Ammon's horn (tissue), 1 donor: ENCODE measurements at places on chromosomes 2 and 18.

- no peak for DNase-seq
Observed at GRCh38 chr2:72415241-72415661, 267.6 kb upstream of the CYP26B1 start.

- DNase-seq, result no peak
Observed at GRCh38 chr2:4967206-4967605, 725.0 kb upstream of the SOX11 start.

DNA sequence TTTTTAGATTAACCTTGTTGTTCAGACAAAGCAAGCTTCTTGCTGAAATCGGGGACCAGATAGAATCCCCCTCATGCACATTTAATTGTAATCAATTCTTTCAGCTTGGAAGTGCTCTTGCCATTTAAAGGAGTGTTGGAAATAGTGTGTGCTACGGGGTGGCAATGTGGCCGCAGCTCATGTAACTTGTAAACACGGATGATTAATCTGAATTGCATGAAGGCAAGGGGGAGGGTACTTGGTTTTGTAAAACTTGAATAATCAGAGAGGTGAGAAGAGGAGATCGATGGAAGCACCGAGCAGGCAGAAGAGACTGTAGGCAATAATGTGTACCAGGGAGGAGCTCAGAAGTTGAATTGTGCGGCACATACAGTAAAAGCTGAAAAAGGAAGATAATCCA is 273.5 kb downstream of the PTGR3 start:
- DNase-seq, result no peak

GRCh38 chr2:64738026-64738425 is 84.3 kb upstream of the SERTAD2 start:
- DNase-seq, result no peak

DNA sequence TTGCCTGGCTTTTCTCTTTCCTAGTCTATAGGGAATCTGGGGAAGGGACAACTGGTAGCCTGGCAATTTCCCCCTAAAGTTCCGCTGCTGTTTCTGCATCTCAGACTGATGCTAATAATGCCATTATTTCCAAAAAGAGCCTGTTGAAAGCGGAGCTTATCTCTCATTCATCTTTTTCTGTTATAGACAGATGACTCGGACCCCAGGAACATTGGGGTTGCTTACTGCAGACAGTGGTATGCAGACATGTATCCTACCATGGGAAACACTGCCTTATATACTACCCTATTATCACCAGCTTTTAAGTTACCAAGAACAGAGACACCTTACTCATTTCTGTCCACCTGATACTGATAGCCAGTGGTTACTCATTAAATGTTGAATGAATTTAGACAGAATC is 15.3 kb downstream of the ETAA1 start:
- no peak for DNase-seq

DNA sequence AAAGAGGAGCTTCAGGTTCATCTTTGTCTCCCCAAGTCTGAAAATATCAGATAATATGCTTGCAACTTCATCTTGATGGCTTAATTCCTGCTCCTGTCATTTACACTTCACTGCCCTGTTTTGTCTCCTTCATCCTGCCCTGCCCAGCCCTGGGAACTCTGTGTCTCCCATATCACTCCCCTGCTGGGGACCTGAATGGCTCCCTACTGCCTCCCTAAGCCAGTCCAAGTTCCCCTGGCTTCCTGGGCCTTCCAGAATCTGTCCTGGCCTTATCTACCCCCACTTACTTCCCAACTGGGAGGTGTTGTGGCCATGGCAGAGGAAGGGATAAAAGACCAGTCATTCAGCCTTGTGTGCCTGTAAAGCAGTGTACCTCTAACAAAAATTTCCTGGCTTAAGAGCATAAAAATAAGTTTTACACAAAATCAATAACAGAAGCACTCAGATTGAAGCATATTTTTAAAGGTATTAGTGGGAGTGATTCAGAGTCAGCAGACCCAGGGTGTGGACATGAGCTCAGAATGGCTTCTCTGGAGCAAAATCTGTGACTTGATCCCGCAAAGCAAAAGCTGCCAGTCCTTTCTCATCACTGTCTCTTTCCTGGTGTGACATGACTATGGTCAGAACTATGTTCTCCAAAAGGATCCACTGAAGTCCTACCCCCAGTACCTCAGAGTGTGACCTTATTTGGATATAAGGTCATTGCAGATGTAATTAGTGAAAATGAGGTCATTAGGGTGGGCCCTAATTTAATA is 59.1 kb downstream of the INO80C start:
- DNase-seq, result no peak

DNA sequence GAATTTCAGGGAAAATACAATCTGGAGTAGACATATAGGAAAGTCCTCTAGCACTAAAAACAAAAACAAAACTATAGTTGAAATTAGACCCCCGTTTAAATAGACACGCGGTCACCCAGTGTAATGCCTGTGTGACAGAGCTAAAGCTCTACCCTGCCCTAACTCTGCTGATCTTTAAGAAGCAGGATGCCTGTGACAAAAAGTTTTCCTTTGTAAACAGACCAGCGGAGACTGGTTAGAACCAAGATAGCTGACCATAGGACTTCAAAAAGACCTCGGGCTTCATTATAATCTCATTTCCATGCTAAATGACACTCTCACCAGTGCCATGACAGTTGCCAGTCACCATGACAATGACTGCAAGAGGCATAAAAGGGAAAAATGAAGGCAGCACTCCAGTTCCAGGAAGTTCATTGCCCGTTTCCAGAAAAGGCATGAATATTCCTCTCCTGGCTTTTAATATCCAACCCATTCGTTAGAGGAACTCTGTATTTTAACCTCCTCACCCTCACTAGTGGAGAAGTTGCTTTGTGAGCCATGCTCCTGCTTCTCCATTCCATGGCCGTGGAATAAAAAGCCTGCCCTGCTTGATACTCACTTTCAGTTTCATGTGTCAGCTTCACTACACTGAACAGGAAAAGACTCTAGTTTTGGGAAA is 157.2 kb upstream of the COPS8 start:
- no peak for DNase-seq

DNA sequence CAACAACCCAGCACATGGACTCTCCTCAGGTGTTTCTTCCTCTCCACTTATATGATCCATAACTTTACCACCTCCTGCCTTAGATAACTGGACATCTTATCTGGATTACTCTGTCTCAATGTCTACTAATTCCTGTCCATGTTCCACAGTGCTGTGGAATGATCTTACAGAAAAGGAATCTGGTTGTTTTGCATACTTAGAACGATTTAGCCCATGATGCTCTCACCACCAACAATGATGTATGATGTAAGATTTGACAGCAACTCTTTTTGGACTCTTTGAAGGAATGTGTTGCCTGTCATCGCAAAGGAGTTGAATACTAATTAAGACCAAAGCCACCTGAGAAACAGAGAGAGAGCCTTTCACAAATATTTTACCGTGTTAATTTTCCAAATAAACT is 37.7 kb upstream of the SYT4 start:
- no peak for DNase-seq

DNA sequence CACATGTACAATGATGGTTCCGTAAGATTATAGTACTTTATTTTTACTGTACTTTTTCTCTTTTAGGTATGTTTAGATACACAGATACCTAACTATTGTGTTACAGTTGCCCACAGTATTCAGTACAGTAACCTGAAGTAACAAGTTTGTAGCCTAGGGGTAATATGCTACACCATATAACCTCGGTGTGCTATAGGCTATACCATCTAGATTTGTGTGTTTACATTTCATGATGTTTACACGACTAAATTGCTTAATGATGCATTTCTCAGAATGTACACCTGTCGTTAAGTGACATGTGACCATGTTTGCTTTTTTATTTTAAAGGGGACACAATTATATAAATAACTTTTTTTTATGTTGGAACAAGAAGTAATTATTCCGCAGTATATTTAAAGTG is 34.5 kb downstream of the PIK3C3 start:
- no peak for DNase-seq

DNA sequence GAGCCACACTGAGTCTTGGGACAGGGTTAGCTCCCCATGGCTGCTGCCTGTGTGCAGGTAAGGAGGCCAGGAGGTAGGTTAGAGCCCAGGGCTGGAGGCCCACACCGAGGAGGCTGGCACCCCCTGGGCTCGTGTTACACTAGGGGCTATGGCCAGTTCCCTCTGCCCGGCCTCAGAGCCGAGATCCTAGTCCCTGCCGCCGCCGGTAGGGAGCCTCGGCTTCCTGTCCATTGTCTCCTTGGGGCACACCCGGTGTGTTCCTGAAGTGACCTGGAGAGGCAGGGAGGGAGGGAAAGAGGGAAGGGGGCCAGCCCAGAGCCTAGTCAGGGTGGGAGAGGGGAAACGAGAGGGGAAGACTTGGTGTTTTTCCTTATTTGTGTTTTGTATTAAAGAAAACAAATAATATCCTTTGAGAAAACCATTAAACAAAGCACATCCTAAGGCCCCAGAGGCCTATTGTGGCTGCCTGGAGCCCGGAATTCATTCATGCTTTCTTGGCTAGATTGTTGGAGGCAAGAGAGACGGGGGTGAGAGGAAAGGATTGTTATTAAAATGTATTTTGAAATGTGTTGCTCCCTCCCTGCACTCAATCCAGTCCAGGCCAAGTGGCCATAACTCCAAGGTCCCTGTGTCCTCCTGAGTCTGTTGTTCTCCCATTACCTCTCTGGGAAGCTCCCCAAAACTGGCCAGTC is 170.7 kb downstream of the CTIF start:
- DNase-seq, result no peak

- no peak for DNase-seq
Observed at GRCh38 chr2:68698567-68699377, 35.8 kb upstream of the ARHGAP25 start.

- no peak for DNase-seq
Observed at GRCh38 chr2:171824086-171824485, 70.0 kb downstream of the SLC25A12 start.

DNA sequence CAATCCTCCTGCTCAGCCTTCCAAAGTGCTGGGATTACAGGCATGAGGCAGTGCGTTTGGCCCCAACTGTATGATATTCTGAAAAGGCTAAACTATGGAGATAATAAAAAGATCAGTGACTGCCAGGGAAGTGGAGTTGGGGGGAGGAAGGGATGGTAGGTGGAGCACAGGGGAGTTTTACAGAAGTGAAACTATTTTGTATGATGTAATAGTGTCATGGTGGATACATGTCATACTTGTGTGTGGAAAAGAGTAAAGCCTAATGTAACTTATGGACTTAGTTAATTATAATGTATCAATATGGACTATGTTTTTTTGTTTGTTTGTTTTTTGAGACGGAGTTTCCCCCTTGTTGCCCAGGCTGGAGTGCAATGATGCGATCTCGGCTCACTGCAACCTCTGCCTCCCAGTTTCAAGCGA is 2.9 kb upstream of the GGCX start:
- DNase-seq, result no peak

GRCh38 chr2:51534166-51534565 is 502.2 kb upstream of the NRXN1 start:
- DNase-seq, result no peak

- no peak for DNase-seq
Observed at GRCh38 chr2:44166096-44166495, 2.6 kb upstream of the PPM1B start.

DNA sequence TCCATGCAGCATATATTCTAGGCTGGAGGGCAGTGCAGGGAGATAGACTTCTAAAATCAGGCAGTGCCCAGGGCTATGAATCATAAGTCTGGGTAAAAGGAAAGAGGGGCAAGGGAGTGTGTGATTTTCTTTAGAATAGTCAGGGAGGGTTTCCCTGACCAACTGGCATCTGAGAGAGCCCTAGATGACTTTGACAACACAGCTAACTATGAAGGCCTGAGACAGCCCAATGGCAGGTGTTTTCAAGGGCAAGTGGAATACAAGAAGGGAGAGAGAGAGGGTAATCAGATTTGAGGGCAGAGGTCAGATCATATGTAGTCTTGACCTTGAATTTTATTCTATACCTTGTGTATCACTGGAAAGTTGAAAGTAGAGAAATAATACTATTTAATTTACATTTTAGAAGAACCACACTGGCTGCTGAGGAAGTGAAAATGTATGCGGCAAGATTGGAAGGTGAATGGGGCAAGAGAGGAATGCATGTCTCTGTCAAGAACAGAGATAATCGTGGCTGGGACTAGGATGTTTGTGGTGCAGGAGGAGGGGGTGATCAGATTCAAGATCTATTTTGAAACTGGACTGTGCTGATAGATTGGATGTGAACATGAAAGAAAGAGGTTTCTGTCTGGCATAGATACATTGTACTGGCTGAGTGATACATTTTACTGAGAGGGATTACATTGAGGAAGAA is 1.9 kb upstream of the ITGB6 start:
- no peak for DNase-seq

DNA sequence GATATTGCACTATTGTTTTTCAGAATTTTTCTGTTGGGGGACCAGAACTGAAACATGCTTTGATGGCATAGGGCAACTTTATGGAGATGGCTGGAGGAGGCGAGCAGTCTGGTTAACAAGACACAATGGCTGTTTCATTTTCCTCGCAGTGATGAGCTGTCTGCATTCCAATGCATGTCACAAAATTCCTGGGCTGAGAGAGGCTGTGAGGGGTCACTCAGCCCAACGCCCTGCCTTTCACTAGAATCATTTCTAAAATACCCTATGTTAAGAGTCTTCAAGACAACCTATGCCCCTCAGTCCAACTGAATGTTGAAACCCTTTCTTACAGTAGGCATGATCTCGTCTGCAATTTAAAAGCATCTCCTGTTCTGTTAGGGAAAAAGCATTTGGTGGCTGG is 1090.0 kb downstream of the BCL11A start:
- DNase-seq, result no peak

DNA sequence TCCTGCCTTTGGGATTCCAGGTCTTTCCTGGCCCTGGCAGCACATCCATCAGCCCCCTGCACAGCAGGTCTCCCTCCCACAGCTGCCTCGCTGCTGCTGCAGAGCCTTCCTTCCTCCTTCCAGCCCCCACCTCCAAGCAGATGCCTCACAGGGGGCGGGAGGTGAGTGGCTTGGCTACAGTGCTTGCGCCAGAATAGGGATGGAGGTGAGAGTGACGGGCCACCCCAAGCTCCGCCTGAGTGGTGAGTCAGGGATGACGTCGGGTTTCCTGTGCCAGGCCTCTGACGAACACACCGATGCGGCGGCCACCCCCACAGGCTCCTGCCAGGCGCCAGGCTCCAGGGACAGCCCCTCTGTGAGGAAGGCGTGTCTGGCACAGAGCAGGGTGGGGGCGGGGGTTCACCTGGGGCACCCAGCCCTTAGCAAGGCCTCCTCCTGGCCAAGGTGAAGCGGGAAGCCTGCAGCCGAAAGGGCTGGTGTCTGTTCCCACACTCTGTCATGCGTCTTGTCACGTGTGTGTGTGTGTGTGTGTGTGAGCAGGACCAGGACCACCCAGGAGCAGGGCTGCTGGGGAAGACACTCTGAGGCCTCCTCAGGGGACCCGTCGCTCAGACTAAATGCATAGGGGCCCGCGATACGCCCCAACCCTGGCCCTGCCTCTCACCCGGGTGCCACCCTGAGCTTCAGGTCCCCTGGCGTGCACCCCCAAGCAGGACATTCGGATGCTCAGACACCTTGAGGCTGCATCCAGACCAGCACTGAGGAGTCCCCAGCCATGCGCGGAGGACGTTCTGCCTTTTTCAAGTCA is 3.4 kb upstream of the DUSP2 start:
- peak; percentile 43 for DNase-seq
